ENCODE measurements at places on chromosomes 13 and 19. TPM values are rescaled to one million over a fixed set of nuclear protein-coding genes. Genes with fewer than 3 reads are reported as not detected.

DNA sequence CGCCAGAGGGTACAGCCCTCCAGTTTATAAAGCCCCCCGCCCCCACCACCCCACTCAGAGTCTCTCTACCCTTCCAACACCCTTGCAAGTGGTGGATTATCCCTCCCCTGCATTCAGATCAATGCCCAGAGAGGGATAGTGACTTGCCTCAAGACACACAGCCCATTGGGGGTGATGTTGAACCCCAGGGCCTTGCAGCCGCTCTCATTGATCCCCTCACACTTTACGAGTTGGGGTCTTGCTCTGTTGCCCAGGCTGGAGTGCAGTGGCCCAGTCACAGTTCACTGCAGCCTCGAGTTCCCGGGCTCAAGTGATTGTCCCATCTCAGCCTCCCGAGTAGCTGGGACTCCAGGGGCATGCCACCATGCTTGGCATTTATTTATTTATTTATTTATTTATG, 11.2 kb downstream of the TLE2 start:
- DNase-seq, result no peak

DNA sequence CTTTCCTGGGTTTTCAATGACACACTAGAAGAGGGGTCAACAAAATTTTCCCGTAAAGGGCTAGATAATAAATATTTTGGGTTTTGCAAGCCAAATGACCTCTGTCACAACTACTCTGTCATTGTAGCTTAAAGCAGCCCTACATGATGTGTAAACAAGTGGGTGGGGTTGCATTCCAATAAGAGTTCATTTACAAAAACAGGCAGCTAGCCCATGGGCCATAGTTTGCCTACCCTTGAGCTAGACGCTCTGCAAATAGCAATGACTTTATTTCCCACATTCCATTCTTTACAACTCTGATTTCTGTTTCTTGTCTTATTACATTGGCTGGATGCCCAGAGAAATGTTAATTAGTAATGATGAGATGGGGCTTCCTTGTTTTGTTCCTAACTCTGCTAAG, 76.0 kb downstream of the ZNF557 start:
- no peak for DNase-seq

- DNase-seq, result no peak
Observed at GRCh38 chr13:29802621-29803020, 47.8 kb downstream of the UBL3 start.

- no peak for DNase-seq
Observed at GRCh38 chr13:93660391-93661063, 433.9 kb downstream of the GPC6 start.

The PLEKHJ1 gene
- 84.6 TPM for total RNA-seq

The MIER2 gene
- 17.2 TPM for total RNA-seq

The PTGIR gene
- 43.9 TPM for total RNA-seq

The CYP2A7 gene
- total RNA-seq, result not detected

Data from activated naive CD8-positive, alpha-beta T cell treated with anti-CD3 and anti-CD28 coated beads for 36 hours (primary cell).